ENCODE measurements at places on chromosomes 1 and 21.

DNA sequence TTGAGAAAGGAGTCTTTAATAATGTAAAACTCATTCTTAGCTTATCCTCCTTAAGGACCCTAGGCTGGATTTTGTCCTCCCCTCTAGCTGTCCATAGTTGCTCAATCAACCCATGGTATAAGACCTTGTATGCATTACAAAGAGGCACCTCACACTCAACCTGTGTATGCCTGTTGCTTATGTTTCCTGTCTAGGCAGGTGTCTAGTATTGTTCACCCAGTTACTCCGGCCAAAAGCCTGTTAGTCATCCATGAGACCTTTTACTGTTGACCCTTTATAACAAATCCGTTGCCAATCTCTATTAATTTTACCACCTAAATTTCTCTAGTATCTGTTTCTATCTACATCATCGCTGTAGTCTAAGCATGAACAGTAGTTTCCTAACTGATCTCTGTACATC, 3.7 kb downstream of the LYPLAL1 start:
- DNase-seq = no peak

DNA sequence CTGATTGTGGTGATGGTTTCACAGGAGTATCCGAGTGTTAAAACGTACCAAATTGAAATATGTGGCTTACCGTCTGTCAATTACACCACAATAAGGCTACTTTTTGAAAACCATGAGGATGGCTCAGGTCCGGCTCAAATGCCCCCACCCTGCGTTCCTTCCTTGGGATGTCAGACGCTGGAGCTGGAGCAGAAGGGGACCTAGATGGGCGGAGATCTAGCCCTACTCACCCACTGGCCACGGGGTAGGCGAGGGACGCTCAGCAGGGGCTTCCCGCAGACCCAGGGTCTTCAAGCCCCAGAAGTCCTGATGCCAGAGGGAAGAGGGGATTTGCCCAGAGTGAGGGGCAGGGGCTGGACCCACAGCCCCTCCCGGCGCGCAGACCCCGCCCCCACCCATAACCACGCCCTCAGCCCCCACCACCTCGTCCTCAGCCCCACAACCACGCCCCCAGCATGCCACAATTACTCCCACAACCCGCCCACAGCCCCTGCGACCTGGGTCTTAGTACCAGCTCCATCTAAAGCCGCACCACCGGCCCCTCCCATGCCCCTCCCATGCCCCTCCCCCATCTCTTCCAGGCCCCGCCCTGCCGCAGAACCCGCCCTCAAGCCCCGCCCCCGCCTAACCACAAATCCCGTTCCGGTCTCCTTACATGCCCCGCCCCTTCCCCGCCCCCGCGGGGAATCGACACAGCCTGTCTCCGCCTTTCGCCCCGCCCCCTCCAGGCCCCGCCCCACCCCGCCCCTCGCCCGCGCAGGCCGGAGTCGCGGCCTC, at the start of gene LRRC3:
Gene LRRC3, plus strand, starts transcription at position 764 of the 777 bp plus-strand sequence. CDS start 1,135 bp downstream, outside the sequence.
- peak; percentile 12 for DNase-seq

DNA sequence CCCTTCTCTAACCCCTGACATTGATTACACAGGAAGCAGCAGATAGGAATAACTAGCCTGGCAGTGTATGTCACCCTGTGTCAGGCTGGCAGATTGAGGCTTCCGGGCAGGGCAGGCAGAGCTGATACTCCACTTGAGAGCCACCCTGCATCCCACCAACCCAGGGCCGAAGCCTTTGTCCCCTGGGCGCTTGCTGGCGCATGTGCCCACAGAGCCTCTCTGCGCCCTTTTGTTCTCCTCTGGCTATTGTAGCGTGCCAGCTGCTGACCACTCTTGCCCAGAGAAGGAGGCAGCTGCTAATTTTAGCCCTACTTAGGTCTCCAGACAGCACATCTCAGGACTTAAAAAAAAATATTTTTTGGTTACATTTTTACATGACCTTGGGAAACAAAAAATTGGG, 304.9 kb downstream of the HHAT start:
- DNase-seq = no peak

DNA sequence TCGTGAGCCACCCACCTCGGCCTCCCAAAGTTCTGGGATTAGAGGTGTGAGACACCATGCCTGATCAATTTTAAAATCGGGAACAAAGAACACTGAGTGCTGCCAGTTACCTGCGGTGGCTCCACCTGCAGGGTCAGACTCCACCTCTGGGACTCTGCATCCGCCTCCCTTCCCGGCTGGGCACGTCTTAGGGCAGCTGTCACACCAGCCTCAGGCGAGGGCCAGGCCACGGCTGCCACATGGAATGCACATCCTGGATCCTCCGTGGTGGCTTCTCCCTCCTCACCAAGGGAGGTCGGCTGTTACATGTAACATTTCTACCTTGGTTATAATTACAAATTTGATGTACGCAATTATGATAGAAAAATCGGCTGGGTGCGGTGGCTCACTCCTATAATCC, 5.9 kb upstream of the MXRA8 start:
- no peak for DNase-seq

DNA sequence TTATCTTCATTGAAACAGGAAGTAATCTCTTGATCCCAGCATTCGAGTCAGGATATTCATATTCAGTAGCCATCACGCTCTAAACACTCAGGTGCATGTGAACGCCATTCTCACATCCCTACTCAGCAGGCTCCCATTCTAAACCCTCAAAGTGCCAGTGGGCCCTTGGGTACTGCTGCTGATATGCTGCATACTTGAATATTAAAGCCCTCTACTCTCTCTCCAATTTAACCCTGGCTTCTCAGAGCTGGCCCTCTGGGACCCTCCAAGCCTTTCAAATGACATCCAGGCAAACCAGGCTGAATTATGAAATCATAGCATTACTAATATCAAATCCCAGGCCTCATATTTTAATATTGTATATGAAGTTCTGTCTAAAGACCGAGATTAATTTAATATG, 468.2 kb downstream of the NUF2 start:
- no peak for DNase-seq

- DNase-seq = no peak
These were observed 68.2 kb downstream of the AGPAT3 start for GRCh38 chr21:43933199-43933598.

All from AML-193 (cell line).